ENCODE measurements at places on chromosomes 6 and 20.

- no peak for DNase-seq
Measured at GRCh38 chr20:41501376-41501775, 116.8 kb downstream of the CHD6 start.

GRCh38 chr20:13312300-13312699 lies 91.2 kb downstream of the ISM1 start:
- DNase-seq = no peak

DNA sequence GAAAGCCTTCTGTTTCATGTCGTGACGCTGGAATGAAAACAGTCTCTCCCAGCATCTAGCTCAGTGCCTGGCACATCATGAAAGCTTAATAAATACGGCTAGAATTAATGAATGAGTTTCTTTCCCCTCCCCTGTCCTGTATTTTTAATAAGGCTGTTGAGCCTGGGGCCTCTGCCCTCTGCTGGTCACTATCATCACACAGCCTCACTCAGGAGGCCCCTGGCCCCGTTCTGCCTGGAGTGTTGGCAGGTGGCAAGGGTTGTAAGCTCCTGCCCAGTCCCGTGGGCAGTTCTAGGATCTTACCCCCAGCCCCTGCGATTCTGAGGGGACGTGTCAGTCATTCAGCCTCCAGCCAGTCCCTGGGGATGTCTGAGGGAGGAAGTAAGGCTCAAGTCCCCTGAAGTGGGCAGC lies 41.4 kb downstream of the PHACTR3 start:
- no peak for DNase-seq

- DNase-seq = no peak
Measured at GRCh38 chr6:144106206-144106605, 10.8 kb upstream of the SF3B5 start.

DNA sequence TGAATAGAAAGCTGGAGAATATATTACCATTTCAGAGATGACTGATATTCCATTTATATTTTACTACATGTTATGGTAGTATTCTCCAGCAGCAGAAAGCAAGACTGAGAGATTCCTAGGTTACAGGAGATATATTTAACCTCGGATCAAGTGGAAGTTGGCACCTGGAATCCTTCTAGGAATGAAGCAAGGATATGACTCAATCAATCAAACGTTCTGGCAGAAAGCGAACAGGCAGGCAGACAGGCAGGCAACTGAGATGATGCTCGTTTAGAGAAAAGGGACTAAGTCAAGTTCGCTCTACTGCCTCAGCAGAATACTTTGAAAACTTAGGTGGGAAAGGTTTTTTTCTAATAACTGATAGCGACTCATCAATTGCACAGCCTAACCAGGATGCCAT lies 46.2 kb downstream of the PAK5 start:
- no peak for DNase-seq

GRCh38 chr6:127277878-127278843 lies 11.5 kb downstream of the RNF146 start:
- no peak for DNase-seq

GRCh38 chr6:17962436-17963031 lies 24.9 kb downstream of the KIF13A start:
- no peak for DNase-seq

DNA sequence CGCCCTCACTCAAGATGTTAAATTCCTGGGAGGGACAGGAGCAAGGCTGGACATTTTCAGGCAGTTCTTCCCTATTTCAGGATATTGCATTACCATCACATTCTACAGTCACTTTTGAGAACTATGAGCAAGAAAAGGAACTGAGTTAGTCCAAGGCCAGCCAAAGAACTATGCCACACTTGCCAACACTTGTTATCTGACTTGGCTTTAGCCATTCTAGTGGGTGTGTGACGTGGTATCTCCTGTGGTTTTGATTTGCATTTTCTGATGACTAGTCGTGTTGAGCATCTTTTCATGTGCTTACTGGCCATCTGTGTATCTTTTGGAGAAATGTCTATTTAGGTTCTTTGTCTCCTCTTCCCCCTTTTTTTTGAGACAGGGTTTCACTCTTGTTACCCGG lies 12.0 kb downstream of the XRN2 start:
- no peak for DNase-seq

GRCh38 chr6:2749969-2750600 lies 637 bp downstream of the MYLK4 start:
- DNase-seq = no peak

DNA sequence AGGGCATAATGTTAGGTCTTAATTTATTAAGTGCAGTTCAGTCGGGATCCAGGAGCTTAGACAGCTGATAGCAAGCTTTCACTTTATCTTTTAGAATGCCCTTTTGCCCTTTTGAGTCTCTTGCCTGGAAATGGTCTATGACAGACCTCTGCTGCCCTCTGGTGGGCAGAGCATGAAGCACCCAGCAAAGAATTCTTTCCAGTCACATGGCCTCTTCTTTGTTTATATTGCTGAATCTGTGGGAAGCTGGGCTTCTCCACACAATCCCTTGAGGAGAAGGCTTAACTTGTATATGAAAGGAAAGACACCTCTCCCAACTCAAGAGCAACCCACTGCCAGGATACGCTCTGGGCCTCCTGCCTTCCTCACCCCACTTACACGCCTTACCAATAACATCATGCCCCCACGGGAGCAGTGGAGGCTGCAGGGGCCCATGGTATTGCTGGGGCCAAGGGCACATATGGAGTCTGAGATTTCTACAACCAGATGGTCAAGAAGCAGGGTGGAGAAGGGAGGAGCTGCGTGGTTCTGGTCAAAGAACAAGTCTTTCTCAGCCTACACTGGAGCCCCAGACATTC lies 20.4 kb downstream of the WFDC3 start:
- DNase-seq = peak; percentile 72

DNA sequence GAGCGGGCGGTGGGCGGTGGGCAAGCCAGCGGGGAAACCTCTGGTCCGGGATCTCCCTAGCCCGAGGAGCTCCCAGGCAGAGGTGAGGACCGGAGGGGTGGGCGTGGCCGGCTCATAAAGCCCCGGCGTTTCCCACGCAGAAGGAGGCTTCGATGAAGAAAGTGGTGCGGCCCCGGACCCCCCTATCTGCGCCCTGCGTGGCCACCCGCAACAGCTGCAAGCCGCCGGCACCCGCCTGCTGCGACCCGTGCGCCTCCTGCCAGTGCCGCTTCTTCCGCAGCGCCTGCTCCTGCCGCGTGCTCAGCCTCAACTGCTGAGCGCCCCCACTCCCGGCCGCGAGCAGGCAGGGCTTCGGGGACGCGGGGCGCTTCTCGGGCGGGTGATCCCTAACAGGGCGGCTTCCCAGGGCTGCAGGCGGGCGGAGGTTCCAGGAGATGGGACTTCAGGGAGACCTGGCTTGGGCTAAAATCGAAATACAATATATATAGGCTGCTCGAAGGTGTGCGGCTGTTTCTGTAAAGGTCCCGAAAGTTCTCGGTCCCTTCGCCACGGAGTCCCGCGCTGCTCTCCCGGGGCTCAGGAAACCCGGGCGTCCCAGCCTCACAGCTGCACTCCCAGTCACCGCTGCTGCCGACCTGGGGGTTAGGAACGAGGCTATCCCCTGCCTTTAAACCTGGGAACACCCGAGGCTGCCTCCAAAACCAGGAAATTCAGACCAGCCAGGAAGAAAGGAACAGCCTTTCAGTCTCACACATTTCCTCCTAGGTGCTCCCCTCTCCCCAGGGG lies 27.8 kb downstream of the ASIP start:
- DNase-seq = no peak

- no peak for DNase-seq
Measured at GRCh38 chr6:137146206-137146605, 27.2 kb downstream of the IL22RA2 start.

DNA sequence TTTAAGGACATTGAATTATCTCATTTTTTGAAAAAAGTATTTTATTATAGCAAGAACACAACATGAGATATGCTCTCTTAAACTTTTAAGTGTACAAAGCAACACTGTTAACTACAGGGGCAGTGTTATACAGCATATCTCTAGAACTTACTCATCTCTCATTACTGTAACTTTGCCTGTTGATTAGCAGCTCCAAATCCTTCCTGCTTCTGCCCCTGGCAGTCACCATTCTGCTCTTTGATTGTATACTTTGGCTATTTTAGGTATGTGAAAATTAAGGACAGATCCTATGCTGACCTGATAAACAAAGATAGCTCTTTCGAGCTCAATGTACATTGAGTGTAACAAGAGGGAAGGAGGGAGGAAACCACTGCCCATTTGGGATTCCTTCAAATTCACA lies 1349.8 kb upstream of the GJE1 start:
- DNase-seq = no peak

DNA sequence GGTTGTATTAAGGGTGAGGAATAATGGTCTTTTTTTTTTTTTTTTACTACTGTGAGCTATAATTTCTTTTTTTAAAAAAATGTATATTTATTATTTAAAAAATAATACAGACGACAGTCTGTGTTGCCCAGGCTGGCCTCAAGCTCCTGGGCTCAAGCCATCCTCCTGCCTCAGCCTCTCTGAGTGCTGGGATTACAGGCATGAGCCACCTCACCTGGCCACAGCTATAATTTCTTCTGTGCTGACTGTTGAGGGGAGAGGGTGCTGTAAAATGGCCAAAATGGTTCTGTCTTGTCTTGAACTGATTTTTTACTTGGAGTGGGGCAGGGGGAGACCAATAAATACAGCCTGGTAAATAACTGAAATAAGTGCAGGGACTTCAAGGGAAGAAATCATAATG lies 3.6 kb downstream of the SRSF3 start:
- DNase-seq = no peak

- no peak for DNase-seq
Measured at GRCh38 chr20:23091721-23092383, 5.7 kb upstream of the CD93 start.

DNA sequence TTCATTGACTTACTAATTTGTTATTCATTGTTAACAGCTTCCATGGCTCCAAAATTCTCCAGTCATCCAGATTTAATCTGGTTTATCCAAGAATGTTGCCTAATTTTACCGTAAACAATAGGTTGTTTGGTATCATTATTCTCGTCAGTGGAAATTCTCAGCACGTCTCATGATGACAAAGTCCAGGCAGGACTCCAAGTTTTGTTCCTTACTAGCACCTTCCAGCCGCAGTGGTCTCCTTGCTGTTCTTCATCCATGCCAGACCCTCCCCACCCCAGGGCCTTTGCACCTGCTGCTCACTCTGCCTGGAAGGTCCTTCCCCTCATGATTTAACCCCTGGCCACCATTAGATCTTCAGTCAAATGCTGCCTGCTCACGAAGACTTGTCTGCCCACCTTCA lies 48.1 kb upstream of the NAA20 start:
- no peak for DNase-seq

DNA sequence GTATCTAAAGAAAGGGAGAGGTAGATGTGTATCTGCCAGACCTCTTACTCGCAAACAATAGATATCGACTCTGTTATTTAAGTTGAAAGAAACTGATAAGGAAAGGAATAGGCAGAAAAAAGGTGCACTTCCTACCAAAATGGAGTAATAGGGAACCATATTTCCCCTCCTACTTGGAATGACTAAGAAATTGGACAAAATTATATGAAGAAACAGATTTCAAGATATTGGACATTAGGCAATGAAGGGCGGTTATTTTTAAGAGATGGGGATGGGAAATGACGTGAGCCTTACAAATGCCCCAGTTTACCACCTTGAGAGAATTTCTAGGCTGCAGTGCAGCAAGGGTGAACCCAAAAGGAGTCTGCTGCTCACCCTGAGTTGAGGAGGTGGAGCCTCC lies 108.9 kb downstream of the ADTRP start:
- no peak for DNase-seq

GRCh38 chr6:149235130-149235561 lies 82.4 kb upstream of the TAB2 start:
- no peak for DNase-seq

DNA sequence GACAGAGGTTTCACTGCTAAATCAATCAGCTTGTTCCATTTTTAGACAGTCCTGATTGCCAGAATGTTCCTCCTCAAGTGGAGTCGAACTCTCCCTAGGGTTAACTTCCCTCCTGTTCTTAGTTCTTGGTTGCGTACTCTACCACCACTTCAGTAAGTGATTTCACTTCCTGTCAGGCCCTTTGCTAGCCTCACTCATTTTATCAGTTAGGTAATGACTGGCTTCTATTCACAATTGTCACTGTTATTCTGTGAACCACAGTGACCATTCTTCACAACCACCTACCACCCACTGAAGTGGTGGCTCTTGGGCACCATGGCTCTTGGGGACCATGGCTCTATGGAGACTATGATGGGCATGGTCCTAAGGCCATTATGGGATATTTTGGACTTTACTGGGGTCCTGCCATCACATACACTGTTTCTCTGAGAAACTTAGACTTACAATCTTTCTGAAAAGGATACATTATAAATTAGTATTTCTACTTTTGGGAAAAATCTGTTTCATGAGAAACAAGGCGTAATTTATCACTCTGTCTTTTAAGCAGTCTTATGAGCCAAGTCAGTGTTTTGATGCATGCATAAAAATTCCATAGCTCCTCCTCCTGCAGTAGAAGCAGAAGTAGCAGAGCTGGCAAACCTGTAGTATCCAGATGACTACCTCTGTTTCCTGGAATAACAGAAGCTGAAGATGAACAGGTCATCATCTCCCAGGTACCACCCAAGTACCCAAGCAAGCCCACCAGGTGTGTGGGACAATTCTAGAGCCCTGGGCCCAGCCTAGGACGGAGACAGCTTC lies 66.3 kb downstream of the ATXN1 start:
- DNase-seq = no peak

DNA sequence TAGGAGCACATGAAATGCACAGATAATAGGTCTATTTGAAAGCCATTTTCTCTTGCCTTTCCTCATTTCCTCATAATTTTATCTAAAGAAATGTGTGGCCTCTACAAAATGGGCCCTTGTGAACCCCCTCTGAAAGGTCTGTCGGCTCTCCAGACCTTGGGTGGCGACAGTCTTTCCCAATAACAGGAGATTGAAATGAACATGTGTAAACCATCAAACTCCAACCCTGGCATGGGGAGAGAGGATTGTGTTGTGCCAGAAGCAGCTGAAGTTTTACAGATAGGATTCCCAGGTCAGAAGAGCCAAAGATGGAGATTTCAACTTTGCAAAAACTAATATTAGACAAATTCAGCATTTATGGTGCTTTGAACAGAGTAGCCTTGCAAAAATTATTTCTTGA lies 277.1 kb upstream of the ECI2 start:
- DNase-seq = no peak

- DNase-seq = no peak
Measured at GRCh38 chr6:37654727-37655500, 42.8 kb downstream of the MDGA1 start.

GRCh38 chr6:36740818-36741179 lies 43.2 kb downstream of the RAB44 start:
- no peak for DNase-seq

- DNase-seq = peak; percentile 62
Measured at GRCh38 chr6:130322673-130323268, 43.0 kb upstream of the TMEM200A start.

Measured in spinal cord (tissue), 10 donors.